ENCODE measurements at places on chromosomes 6 and 20.

DNA sequence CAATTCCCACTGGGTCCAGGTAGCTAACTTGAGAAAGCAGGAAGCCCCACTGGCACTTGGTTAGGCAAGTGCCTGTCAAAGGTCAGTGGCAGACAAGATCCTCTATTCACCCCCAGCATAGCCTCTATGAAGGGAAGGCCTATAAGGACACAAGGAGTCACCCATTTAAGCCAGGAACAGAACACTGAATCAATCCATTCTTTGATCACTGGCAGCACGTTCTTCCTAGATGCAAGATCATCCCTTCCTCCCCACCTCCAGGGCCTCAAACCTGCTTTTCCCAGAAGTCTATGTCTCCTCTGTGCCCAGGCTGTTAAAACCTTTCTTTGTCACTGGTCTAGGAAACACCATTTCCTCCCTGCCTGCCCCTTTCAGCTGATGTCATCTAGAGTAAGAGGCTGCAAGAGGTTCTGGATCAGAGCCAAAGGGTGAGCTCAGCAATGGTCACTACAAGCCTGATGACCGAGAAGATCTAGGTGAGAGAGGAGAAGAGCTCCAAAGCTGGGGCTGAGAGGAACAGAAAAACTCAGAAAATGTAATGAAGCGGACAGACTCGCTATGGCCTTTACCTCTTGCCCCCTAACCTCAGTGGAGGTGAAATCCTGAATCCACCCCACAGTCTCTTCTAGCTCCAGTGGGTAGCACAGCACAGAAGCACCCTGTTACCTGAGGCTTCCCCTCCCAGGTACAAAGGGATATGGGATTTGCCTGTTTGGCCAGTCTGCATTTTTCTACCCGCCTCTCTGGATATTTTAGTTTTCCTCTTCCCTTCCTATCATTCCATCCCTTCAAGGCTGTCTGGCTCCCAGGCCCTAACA, 1.8 kb downstream of the GTPBP2 start:
- peak; percentile 89 for DNase-seq

- no peak for DNase-seq
These were observed 134.3 kb downstream of the ANKRD60 start for GRCh38 chr20:58094160-58094559.

DNA sequence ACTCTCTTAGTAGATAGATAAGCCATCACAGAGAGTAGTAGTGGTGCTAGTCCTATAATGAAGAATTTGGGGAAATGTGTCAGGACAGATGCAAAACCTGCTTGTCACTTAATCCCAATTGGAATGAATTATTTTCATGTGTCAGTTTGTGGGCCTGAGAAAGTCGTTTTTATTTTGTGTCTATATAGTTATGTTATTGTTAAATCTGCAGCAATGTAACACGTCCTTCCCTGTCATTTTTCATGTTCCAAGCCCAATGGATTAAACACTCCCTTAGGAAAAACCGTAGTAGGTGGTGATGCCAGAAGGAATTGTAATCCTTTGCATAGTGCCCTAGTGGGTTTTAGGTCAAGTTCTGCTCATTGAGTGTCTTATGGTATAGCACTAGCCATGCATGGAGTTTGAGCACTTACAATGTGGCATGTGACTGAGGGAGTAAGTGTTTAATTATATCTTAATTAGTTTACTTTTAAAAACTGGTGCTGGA, 105.9 kb upstream of the PRSS16 start:
- DNase-seq, result no peak

- no peak for DNase-seq
These were observed 640 bp downstream of the SAYSD1 start for GRCh38 chr6:39114388-39114703.

DNA sequence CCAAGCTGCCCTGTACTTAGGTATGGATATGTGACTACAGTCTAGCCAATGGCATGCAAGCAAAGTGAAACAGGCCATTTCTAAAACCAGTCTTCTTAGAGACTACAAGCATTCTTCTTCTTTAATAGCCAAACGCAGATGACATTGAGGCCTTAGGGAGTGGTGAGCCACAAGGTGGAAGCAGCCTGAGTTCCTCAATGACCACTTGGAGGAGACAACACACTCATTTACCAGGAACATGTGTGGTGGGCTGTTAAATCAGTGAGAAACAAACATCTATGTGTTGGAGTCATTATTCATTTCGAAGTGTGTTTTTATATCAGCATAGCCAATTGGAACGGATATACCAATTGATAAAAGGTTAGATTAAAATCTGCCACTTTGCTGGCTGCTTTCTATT, 122.0 kb downstream of the GFRAL start:
- no peak for DNase-seq

GRCh38 chr6:36127462-36128016, 2.8 kb upstream of the MAPK13 start:
- DNase-seq, result no peak

Measured in NCI-H774 (cell line).